ENCODE measurements at places on chromosomes 2 and 18.

DNA sequence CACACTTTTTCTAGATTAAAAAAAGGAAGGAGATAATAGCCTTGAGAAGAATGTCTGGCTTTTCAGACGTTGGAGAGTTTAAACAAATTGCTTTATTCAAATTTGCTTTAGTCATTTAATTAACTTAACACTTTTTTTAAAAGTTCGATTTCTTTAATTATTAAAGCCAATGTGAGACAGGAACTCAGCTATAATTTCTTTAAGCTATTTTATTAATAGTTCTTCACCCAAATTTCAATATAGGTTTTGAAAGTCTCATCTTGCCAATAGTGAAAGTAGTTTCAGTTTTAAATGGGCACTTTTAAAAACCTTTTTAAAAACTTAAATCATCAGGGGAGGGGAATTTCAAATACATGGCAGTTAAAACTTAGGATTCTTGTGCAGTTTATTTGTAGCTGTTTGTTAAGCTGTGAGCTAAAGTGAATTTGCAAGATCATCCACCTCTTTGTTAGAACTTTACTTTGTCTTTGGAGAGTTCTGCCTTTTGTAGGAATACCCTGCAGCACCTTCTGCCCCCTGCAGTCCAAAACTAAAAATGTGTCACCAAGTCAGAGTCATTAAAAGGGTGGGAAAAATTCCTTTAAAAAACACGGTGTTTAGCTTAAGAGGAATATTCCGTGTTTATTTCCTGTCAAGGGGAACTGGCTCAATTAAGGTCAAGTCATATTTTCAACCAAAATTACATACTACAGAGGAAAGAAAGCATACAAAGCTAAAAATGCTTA lies 4.6 kb downstream of the TGIF1 start:
- peak; percentile 50 for DNase-seq

DNA sequence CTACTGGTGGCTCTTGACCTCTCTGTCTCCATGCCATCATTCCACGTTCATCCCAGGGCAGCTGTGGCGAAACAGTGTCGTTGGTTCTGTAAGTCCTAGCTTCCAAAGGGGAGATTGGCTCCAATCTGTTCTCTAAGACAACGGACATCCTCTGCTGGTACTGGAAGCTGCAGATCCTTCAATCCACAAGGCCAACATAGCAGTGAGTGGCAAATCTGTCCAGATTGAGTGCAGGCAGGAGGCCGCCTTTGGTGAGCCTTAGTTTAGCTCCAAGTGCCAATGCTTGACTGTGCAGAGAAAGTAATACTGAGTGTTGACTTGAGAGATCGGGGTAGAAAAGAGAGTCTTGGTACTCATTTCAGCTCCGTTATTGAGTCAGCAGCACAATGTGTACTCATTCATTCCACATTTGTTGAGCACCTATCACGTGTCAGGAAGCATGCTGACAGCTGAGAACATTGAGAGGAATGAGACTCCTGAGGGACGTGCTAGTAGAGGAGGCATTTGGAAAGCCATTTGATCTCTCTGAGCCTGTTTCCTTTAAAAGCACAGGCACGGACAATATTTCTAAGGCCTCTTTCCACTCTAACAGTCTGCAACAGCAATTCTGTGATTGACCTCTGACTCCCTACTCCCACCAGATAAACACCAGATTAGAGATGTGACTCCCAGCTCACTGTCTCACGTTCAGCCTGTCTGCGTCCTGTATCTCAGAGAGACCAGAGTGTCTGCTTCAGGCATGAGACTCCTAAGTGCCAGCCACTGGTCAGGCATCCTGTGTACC lies 306.0 kb downstream of the CLIP4 start:
- peak; percentile 34 for DNase-seq

- no peak for DNase-seq
Measured at GRCh38 chr18:58792086-58792485, 72.6 kb upstream of the ZNF532 start.

DNA sequence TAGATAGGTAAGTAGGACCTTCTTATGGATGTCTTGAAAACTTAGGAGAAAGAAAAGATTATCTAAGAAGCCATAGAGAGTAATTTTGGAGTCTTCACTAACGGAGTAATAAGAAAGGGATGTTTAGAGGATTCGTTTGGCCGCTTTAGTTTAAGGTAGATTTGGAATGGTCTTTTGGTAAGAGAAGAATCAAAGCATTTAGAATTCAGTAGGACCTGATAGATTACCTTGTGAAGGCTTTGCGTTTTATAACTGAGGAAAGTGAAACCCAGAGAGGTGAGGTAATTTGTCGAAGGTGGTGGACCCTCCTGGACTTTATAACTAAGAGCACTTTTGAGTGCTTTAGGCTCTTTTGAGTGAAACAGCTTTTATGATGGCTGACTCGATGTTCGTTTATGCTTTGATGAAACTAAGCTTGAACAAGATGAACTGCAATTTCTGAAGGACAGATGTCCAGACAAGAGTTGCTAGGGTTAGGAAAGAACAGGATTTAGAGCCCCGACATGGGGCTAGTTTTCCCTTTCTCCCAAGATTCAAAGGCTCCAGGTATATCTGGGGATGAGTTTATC lies 1.3 kb downstream of the MYL12B start:
- DNase-seq: no peak

GRCh38 chr2:27870724-27871123 lies 19.5 kb downstream of the RBKS start:
- DNase-seq: no peak

- no peak for DNase-seq
Measured at GRCh38 chr18:78424403-78425018, 555.1 kb upstream of the SALL3 start.

- DNase-seq: no peak
Measured at GRCh38 chr2:188869550-188869949, 104.6 kb upstream of the COL3A1 start.

DNA sequence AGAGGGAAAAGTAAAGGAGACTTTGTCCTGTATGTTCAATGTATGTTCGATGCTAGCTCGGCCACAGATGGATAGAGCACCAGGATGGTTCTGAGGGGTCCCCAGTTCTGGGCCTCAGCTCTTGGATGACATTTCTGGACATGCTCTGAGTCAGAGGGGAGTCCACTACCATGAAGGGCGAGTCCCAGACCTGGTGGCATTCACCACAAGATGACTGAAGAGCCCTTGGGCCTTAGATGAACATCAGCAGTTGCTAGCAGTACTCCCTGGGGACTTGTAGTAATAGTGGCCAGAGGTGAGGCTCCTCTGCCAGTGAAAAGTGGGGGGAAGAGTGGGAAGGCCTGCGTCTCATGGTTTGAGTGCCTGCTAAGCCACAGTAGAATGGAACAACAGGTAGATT lies 109.5 kb downstream of the GRB14 start:
- no peak for DNase-seq

GRCh38 chr2:237876532-237876931 lies 17.1 kb downstream of the RAMP1 start:
- DNase-seq: no peak

GRCh38 chr2:11556101-11556806 lies 22.4 kb downstream of the GREB1 start:
- DNase-seq: no peak

GRCh38 chr2:63861220-63861822 lies 19.6 kb downstream of the UGP2 start:
- DNase-seq: peak; percentile 49

DNA sequence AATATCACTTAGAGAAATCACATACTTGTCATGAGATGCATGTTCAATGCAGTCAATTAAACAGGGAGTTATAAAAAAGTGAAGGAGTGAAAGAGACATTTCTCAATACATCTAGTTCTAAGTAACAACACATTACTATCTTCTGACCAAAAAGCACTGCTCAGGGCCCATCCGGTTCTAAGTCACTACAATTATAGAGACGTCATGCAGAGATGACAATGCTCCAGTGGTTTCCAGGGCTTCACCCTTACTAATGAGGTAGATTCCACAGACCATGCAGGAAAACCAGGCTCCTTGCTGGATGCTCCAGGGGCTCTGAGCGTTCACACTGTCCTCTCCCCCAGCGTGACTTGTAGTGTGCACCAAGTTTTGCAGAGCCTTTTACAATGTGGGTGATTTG lies 88.0 kb downstream of the FTCDNL1 start:
- DNase-seq: no peak

DNA sequence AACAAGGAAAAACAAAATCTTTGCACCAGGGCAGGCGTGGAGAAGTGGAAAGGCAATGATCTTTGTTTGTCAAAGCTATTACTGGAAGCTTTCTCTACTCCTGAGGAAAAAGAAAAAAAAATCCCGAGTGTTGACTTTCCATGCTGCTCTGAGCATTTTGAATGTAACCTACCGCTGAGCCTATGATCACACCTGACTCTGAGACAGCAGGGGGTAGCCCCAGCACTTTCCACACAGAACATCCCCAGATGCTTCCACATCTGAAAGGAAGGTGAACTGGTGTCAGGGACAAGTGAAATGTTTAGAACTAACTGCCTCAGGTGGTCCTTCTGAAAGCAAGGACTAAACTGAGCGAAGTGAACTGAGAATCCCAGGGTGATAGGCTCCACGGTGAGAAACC lies 1315.1 kb upstream of the DDX18 start:
- DNase-seq: no peak

- DNase-seq: no peak
Measured at GRCh38 chr2:14951569-14952285, 319.2 kb downstream of the LRATD1 start.

- no peak for DNase-seq
Measured at GRCh38 chr2:117057016-117057415, 757.5 kb upstream of the DDX18 start.

- DNase-seq: no peak
Measured at GRCh38 chr18:74422541-74422940, 34.6 kb downstream of the DIPK1C start.

GRCh38 chr2:54267577-54267976 lies 11.5 kb upstream of the TSPYL6 start:
- DNase-seq: no peak

GRCh38 chr2:78202366-78202765 lies 680.2 kb upstream of the LRRTM4 start:
- no peak for DNase-seq

GRCh38 chr2:210503001-210503623 lies 26.6 kb upstream of the LANCL1 start:
- peak; percentile 21 for DNase-seq

- no peak for DNase-seq
Measured at GRCh38 chr2:61771904-61772845, 81.7 kb downstream of the FAM161A start.

GRCh38 chr2:222701721-222702131 lies 30.3 kb downstream of the MOGAT1 start:
- no peak for DNase-seq

- DNase-seq: no peak
Measured at GRCh38 chr2:134623796-134624195, 95.0 kb downstream of the TMEM163 start.

DNA sequence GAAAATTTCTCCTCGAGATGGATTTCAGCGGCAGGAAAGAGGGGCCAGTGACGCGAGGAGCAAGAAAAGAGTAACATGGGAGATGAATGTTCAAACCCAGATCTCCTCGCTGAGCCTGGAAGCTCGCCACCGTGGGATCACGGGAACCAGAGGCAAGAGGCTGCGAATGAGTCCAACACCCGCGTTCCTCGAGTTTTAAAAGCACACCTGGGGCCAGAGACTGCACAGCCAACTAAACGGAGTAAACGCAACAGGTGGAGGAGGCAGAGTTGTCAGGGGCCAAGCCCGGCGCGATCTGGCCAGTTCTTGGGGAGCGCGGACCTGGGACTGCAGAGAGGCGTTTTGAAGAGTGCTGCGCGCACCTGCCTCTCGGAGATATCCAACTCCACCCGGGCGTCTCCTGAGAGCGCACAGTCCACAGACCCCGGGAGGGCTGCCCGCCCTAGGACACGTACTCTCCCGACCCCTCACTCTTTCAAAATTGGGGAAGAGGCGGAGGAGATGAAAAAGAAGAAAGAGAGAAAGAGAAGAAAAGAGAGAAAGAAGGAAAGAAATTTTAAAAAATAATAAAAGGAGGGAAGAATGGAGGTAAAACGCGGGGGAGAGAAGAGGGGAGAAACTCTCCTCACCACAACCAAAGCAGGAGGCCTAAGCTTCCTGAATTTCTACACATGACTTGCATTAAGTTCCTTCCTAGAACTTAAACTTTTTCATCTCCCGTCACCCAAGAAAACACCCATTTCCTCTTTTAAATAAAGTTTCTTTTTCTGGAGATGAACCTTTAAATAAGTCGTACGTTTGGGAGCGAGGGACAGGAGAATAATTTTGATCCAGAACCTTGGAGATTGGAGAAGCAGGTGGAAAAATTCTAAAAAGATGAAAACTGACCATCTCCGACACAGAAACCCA lies 5.3 kb upstream of the PAX3 start:
- DNase-seq: no peak

DNA sequence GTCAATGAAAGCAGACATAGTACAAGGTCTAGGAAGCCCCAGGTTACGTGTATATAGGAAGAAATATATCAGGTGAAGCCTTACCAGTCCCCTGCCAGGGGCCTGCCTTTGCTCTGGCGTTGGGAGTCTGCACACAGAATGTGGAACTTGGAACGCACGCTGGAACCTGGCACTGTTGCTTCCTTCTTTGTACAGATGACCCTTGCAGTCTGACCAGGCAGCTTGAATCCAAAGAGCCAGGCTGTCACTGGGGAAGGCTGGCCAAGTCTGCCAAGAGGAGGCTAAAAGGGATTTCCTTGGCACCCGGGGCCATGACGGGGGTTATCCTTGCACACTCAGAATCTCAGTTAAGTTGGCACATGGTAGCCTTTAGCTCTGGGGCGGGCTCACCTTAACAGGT lies 39.5 kb downstream of the TMEM247 start:
- no peak for DNase-seq

DNA sequence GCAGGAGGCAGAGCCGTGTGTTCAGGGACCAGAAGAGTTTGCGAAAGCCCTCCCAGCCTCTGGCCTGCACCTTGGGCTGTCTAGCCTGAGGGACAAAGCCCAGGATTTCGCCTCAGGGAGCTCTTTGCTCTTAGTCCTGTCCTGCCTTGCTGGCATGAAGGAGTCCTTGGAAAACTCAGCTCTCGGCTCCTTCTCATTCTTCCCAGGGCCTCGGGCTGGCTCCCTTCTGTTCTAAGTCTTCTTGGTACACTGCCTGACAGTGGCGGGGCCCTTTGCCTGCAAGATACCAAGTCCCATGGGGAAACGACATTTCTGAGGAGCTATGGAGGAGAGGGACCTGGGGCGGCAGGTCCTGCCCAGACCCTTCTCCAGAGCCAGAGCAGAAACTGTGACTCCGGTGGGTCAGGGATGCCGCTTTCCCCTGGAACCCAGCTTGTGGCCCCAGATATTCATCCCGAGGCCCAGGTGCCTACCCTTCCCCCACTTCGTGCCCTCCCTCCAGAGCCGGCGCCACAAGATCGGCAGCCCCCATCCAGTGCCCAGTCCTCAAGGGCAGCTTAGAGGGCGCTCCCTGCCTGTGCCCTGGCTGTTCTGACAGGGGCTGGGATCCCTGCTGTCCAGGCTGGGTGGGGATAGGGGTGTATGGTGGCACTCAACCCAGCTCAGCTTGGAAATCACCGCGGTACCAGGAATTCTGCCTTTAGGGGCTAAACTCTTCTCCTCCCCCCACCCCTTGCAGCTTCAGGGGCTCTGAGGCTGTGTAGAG lies 5.5 kb upstream of the CYP26B1 start:
- no peak for DNase-seq

All from NCI-H1417 (cell line).